ENCODE measurements at places on chromosomes 5 and 9. TPM values are rescaled to one million over a fixed set of nuclear protein-coding genes. Genes with fewer than 3 reads are reported as not detected.

DNA sequence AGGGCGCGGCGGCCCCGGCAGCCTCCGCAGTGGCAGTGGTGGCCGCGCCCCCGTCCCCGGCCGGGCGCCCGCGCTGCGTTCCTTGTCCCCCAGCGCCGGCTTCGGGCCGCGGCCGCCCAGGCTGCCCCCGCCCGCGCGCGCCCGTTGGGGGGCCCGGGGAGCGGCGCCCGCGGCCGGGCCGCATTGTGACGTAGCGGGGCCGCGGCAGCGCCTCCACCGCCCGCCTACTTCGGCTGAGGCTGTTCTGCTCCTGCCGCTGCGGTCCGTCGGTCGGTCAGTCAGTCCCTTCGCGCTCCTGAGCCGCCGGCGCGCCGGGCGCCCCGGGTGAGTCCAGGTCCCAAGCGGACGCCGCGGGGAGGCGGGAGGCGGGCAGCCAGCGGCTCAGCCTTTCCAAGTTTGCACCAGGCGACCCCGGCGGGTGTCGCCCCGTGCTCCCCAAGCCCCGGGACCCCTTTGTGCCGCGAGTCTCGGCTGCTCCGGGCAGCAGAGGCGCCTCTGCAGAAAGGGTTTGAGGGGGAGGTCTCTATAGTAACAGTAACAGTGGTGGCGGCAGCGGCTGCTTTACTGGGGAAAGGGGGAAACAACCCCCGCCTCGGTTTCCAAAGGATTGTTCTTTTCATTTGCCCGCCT is at the start of gene SNCAIP:
SNCAIP (plus strand) TSS at position 277 of the 630 bp plus-strand sequence. CDS start 78,898 bp downstream, outside the sequence.
- DNase-seq = no peak
- no peaks in the 10 kb centered on the region for H3K4me1 ChIP-seq
- H3K27me3 ChIP-seq = peaks cover 12% of the 10 kb centered on the region
- no peak within 1 kb of the TSS for H3K27ac ChIP-seq
- no peak within 1 kb of the TSS for H3K4me3 ChIP-seq

DNA sequence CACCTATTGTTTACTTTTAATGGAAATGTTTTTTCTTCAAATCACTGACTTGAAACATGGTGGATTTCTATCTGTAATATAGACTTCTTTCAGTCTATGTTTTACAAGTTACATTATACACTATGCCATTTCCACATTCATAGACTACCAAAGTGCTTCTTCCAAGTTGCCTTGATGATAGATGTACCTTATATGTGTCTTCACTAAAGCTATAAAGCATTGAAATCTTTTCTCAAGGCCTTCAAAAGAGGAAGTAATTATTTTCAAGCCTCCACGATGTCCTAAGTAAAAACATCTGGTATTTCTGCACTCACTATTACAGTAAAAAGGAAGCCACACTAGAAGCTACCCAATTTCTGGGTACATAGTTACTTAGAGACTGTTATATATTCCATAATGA is 113.3 kb downstream of the FGF10 start:
- H3K36me3 ChIP-seq = no peaks in the 10 kb centered on the region
- H3K27ac ChIP-seq = no peak overlapping the region
- DNase-seq = no peak
- no peak overlapping the region for H3K4me3 ChIP-seq
- no peaks in the 10 kb centered on the region for H3K27me3 ChIP-seq
- H3K4me1 ChIP-seq = no peaks in the 10 kb centered on the region

DNA sequence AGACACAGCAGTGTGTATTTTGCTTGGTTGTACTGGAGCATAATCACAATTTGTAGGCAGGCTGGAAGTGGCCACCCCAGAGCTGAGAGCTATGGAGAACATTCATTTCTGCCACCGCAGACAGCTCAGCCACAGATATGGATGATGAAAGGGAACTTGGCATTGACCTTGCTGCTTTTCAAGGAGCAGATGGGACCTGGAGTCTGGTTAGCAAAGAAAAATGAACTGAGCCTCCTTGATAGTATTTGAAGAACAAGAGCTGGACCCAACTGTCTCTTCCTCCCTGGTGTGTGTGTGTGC is 395.2 kb upstream of the ZNF462 start:
- H3K36me3 ChIP-seq = no peaks in the 10 kb centered on the region
- no peak overlapping the region for H3K4me3 ChIP-seq
- no peaks in the 10 kb centered on the region for H3K27me3 ChIP-seq
- H3K4me1 ChIP-seq = peaks cover 6% of the 10 kb centered on the region

- no peaks in the 10 kb centered on the region for H3K27me3 ChIP-seq
- H3K36me3 ChIP-seq = no peaks in the 10 kb centered on the region
- H3K27ac ChIP-seq = no peak overlapping the region
- no peak for DNase-seq
Measured at GRCh38 chr5:100595812-100596173, 60.6 kb downstream of the FAM174A start.

DNA sequence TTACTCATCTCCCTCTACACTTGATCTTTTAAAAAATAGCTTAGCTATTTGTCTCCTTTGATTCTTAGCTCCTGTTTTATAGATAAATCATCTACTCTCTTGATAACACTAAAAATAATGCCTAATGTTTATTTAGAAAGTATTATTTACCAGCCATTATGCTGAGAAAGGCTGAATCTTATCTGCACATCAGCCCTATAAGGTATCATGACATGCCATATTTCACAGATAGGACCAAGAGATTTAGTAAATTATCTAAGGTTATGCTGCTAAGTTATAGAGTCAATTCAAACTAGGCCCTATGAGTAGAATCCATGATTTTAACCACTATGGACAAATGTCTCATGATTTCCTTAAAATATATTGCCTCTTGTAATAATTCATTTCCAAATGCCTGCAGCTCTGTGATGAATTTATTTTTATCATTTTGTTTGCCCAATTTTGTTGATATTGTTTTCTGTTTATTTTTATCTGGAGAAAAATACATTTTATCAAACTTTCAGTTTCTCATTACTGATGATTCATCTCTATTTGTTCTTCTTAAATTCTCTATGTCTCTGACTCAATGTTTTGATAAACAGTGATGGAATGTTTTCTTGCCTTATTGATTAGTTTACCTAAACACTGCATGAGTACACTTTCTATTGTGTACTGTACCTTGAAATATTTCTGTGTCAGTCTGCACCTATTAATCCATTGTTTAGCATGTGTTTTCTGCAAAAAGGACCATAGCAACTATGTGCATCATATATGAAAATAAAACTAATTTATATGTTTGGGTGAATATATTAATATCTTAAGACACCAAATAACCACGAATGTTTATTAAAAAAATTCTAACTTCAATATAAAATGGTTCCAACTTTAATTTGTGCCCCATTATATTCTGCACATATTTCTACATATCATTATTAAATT is 300.8 kb downstream of the CDH9 start:
- no peak overlapping the region for H3K4me3 ChIP-seq
- H3K36me3 ChIP-seq = no peaks in the 10 kb centered on the region
- no peak for DNase-seq
- H3K27me3 ChIP-seq = no peaks in the 10 kb centered on the region
- no peaks in the 10 kb centered on the region for H3K4me1 ChIP-seq
- H3K27ac ChIP-seq = no peak overlapping the region

DNA sequence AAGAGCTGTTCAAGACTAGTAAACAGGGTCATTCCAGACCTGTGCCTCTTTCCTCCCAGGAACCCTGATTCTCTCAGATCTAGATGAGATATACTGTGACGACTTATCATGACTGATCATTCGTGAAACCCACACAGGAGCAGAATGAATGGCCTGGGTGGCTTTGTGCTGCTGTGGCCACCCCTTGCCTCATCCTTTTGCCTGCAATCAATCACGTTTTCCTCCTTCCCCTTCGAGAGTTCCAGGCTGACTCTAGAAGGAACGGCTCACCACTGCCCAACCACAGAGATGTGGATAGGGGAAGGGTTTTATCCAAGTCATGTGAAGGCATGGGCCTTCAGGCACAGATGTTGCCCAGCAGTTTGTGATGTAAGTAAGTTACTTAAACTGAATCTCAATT is 5.8 kb downstream of the ANXA6 start:
- H3K27me3 ChIP-seq = no peaks in the 10 kb centered on the region
- H3K4me1 ChIP-seq = peaks cover 51% of the 10 kb centered on the region
- DNase-seq = peak; percentile 61

DNA sequence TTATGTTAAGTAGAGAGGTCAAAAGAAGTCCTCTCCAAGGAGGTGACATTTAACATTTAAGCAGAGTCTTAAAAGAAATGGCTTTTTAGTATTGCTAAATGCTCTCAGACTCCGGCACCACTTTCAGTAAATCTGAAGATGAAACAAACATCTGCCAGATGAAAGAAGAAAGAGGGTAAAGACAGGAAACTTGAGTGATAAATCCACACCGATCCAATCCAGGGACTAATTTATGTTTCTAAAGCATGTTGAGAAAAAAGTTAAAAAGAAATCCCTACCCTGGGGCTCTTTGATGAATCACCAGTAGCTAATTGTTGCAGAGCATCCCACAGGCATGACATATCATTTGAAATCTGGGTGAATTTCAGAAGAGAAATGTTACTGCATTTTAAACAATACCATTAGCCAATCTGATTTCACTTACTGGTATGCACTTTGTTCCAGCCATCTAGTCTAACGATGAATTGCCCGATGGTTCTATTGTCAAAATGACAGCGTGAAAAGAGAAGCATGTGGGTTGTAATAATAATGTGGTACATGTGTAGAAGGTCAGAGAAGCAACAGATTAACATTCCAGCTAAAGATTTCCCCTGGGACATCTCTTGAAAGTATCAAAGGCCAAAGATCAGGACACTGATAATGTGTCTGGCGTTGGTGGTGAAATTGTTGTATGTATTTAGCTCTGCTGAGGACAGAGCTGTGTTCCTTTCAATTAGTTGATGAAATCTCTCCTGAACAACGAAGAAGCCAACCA is 485.7 kb downstream of the CSNK1G3 start:
- no peak overlapping the region for H3K27ac ChIP-seq
- no peaks in the 10 kb centered on the region for H3K27me3 ChIP-seq
- no peaks in the 10 kb centered on the region for H3K4me1 ChIP-seq
- no peaks in the 10 kb centered on the region for H3K36me3 ChIP-seq

DNA sequence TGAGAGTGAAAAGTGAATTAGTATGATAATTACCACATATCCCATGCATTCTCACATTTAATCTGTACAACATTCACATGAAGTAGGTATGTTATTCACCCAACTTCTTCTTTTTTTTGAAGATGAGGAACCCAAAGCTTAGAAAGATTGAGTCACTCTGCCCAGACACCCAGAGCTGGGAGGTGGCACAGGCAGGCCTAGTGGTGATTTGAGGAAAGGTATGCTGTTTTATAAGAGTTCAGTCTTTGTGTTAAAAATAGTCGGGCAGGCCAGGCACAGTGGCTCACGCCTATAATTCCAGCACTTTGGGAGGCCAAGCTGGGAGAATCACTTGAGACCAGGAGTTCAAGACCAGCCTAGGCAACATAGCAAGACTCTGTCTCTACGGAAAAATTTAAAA is 285.3 kb downstream of the NR3C1 start:
- peaks cover 32% of the 10 kb centered on the region for H3K4me1 ChIP-seq
- no peak overlapping the region for H3K4me3 ChIP-seq
- H3K36me3 ChIP-seq = no peaks in the 10 kb centered on the region
- no peak for DNase-seq
- H3K27ac ChIP-seq = peak overlapping the region; percentile 35

GRCh38 chr9:94961870-94962269 is 235.4 kb downstream of the AOPEP start:
- no peaks in the 10 kb centered on the region for H3K27me3 ChIP-seq
- DNase-seq = no peak
- H3K4me3 ChIP-seq = no peak overlapping the region
- no peak overlapping the region for H3K27ac ChIP-seq

- no peak for DNase-seq
- no peaks in the 10 kb centered on the region for H3K36me3 ChIP-seq
- H3K4me1 ChIP-seq = no peaks in the 10 kb centered on the region
- H3K27me3 ChIP-seq = no peaks in the 10 kb centered on the region
- no peak overlapping the region for H3K27ac ChIP-seq
Measured at GRCh38 chr5:153437251-153437650, 53.2 kb upstream of the GRIA1 start.

GRCh38 chr5:50863534-50864170 is 197.2 kb downstream of the PARP8 start:
- no peaks in the 10 kb centered on the region for H3K4me1 ChIP-seq
- DNase-seq = no peak
- H3K36me3 ChIP-seq = no peaks in the 10 kb centered on the region
- H3K27me3 ChIP-seq = no peaks in the 10 kb centered on the region
- no peak overlapping the region for H3K27ac ChIP-seq

- no peaks in the 10 kb centered on the region for H3K27me3 ChIP-seq
- no peak for DNase-seq
- H3K4me1 ChIP-seq = no peaks in the 10 kb centered on the region
- H3K27ac ChIP-seq = no peak overlapping the region
- no peak overlapping the region for H3K4me3 ChIP-seq
Measured at GRCh38 chr5:32241034-32241783, 67.1 kb upstream of the GOLPH3 start.

GRCh38 chr5:86971034-86971571 is 296.6 kb upstream of the RASA1 start:
- H3K27ac ChIP-seq = no peak overlapping the region
- no peaks in the 10 kb centered on the region for H3K4me1 ChIP-seq
- H3K27me3 ChIP-seq = peaks cover 2% of the 10 kb centered on the region
- H3K4me3 ChIP-seq = no peak overlapping the region
- no peak for DNase-seq

GRCh38 chr9:70553707-70554673 is 139.5 kb upstream of the KLF9 start:
- H3K36me3 ChIP-seq = no peaks in the 10 kb centered on the region
- no peak overlapping the region for H3K27ac ChIP-seq

GRCh38 chr5:446883-447263 is 3.9 kb downstream of the EXOC3 start:
- peaks cover 5% of the 10 kb centered on the region for H3K4me1 ChIP-seq
- H3K27me3 ChIP-seq = no peaks in the 10 kb centered on the region
- DNase-seq = no peak
- H3K36me3 ChIP-seq = peaks cover 34% of the 10 kb centered on the region
- H3K4me3 ChIP-seq = no peak overlapping the region
- no peak overlapping the region for H3K27ac ChIP-seq

SOX30 gene
- total RNA-seq = 0.11 TPM

TMEM141 gene
- 31.1 TPM for total RNA-seq

FKBP15 gene
- total RNA-seq = 26.6 TPM

LPAR1 gene
- 10.8 TPM for total RNA-seq

TCERG1 gene
- 91.5 TPM for total RNA-seq

NRG2 gene
- 21.0 TPM for total RNA-seq

ORM2 gene
- 0.64 TPM for total RNA-seq

SPATA31A5 gene
- not detected for total RNA-seq

IL9 gene
- total RNA-seq = not detected

FBLL1 gene
- 0.13 TPM for total RNA-seq

Measured in GM12878 (cell line).